ENCODE measurements at places on chromosomes 2 and 18. TPM values are rescaled to one million over a fixed set of nuclear protein-coding genes. Genes with fewer than 3 reads are reported as not detected.

SIX3 gene
- not detected for total RNA-seq

DNA sequence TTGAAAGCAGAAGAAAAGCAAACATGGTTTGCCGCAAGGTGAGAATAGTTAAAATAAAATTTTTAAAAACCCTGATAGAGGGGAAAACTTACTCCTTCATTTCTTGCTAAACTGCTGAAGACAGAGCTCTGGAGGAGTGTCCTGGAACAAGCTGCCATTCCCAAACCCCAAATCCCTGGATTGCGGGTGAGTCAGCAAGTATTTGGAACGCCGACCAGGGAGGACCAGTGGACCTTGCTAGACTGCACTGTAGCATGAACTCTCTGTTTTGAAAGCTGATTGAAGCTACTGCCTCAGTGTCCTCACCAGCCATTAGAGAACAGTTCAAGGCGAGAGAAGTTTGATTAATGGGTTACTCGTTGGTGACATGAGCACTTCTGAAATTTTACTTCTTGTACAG, 99.4 kb upstream of the RASGRP3 start:
- DNase-seq = no peak

DNA sequence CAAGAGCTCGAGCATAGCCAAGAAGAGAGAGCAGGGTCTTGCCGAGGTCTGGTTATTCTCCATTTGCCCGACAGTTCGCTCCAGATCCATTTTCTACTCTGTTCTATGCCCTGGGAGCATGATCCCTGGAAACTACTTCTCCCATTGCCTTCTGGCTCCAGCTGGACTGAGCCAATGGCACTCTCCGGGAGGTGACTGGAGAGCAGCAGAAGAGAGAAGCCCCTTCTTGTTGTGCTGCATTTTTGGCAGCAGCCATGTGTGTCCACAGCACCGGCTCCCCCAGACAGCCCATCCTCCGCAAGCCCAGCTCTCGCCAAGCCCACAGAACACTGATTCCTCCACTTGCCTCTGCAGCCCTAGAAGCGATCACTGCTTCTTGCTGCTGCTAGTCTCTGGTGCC, 345.5 kb downstream of the TNS1 start:
- no peak for DNase-seq

GRCh38 chr18:4888251-4889040, 308.6 kb downstream of the AKAIN1 start:
- no peak for DNase-seq

DNA sequence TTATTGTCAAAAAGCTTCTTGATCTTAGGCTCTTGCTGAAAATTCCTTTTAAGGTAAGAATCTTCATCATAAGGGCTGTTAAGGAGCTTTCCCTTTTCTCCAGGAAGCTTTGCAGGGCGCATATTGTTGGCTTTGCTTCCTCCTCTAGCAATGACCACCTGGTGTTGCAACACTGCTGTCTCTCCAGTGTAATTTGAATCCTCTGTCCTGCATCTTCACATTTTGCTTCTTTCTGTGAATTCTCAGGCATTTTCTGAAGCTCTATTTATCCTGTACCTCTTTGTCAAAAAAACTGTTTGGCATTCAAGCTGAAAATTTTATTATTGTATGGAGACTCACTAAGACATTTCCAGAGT, 533.1 kb upstream of the CHAC2 start:
- DNase-seq = no peak

Measured in mesenteric fat pad (tissue), 1 donor.